ENCODE measurements at places on chromosomes 5 and 9. TPM values are rescaled to one million over a fixed set of nuclear protein-coding genes. Genes with fewer than 3 reads are reported as not detected.

KIAA1958 gene
- total RNA-seq = 14.1 TPM

F2RL1 gene
- total RNA-seq = 5.9 TPM

SLCO6A1 gene
- total RNA-seq = not detected

C8G gene
- 2.2 TPM for total RNA-seq

IL13 gene
- total RNA-seq = not detected

C7 gene
- 237 TPM for total RNA-seq

CCNJL gene
- total RNA-seq = 15.5 TPM

BRINP1 gene
- 1.5 TPM for total RNA-seq

GPR151 gene
- total RNA-seq = not detected

SNAPC3 gene
- total RNA-seq = 30.7 TPM

GRCh38 chr5:107483231-107484024, 187.3 kb downstream of the EFNA5 start:
- DNase-seq = no peak
- no peak overlapping the region for H3K4me3 ChIP-seq
- no peak overlapping the region for H3K27ac ChIP-seq
- no peaks in the 10 kb centered on the region for H3K4me1 ChIP-seq
- no peaks in the 10 kb centered on the region for H3K27me3 ChIP-seq
- no peaks in the 10 kb centered on the region for H3K36me3 ChIP-seq

- no peaks in the 10 kb centered on the region for H3K36me3 ChIP-seq
- no peaks in the 10 kb centered on the region for H3K27me3 ChIP-seq
- H3K4me1 ChIP-seq = no peaks in the 10 kb centered on the region
These were observed 172.0 kb downstream of the NNT start for GRCh38 chr5:43774881-43775399.

- H3K27me3 ChIP-seq = no peaks in the 10 kb centered on the region
- H3K4me3 ChIP-seq = no peak overlapping the region
- H3K27ac ChIP-seq = no peak overlapping the region
- DNase-seq = no peak
- H3K4me1 ChIP-seq = no peaks in the 10 kb centered on the region
- no peaks in the 10 kb centered on the region for H3K36me3 ChIP-seq
These were observed 28.8 kb upstream of the TRIM32 start for GRCh38 chr9:116658265-116658664.

- no peaks in the 10 kb centered on the region for H3K36me3 ChIP-seq
- no peaks in the 10 kb centered on the region for H3K27me3 ChIP-seq
- H3K4me1 ChIP-seq = peaks cover 9% of the 10 kb centered on the region
- no peak overlapping the region for H3K4me3 ChIP-seq
- no peak for DNase-seq
These were observed 14.1 kb downstream of the CAPSL start for GRCh38 chr5:35924122-35924949.

- no peak for DNase-seq
- no peak overlapping the region for H3K4me3 ChIP-seq
- H3K36me3 ChIP-seq = no peaks in the 10 kb centered on the region
These were observed 36.9 kb upstream of the TXN start for GRCh38 chr9:110293248-110293647.

- H3K27ac ChIP-seq = no peak overlapping the region
- H3K4me3 ChIP-seq = no peak overlapping the region
- peaks cover 30% of the 10 kb centered on the region for H3K36me3 ChIP-seq
- H3K4me1 ChIP-seq = no peaks in the 10 kb centered on the region
- no peaks in the 10 kb centered on the region for H3K27me3 ChIP-seq
These were observed 120.2 kb upstream of the GRHPR start for GRCh38 chr9:37302277-37302676.

- no peak overlapping the region for H3K4me3 ChIP-seq
- no peak overlapping the region for H3K27ac ChIP-seq
- no peaks in the 10 kb centered on the region for H3K36me3 ChIP-seq
- H3K27me3 ChIP-seq = no peaks in the 10 kb centered on the region
- DNase-seq = no peak
These were observed 25.6 kb downstream of the CAMK2A start for GRCh38 chr5:150263801-150264621.

- peaks cover 100% of the 10 kb centered on the region for H3K36me3 ChIP-seq
- H3K27ac ChIP-seq = no peak overlapping the region
- no peaks in the 10 kb centered on the region for H3K27me3 ChIP-seq
- H3K4me3 ChIP-seq = no peak overlapping the region
These were observed 8.3 kb downstream of the NDUFS6 start for GRCh38 chr5:1809416-1810035.

DNA sequence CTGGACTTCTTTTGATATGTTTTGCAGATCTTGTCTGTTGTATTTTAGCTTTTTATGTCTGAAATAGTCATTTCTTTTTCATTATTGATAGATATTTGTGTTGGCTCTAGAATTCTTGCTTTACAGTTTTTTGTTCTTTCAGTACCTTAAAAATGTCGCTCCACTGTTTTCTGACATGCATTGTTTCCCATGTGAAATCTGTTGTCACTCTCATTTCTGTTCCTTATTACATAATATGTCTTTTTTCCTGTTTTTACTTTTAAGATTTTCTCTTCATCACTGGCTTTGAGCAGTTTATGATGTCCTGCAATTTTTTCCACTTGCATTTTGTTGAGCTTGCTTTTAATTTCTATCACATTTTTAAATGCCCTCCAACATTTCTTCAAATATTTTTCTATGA, 270.4 kb upstream of the TARS1 start:
- no peaks in the 10 kb centered on the region for H3K27me3 ChIP-seq
- no peaks in the 10 kb centered on the region for H3K4me1 ChIP-seq
- no peak for DNase-seq

- no peak overlapping the region for H3K27ac ChIP-seq
- no peaks in the 10 kb centered on the region for H3K36me3 ChIP-seq
- DNase-seq = no peak
- H3K4me1 ChIP-seq = no peaks in the 10 kb centered on the region
- H3K4me3 ChIP-seq = no peak overlapping the region
- no peaks in the 10 kb centered on the region for H3K27me3 ChIP-seq
These were observed 617.9 kb upstream of the CTNND2 start for GRCh38 chr5:12522116-12522515.

DNA sequence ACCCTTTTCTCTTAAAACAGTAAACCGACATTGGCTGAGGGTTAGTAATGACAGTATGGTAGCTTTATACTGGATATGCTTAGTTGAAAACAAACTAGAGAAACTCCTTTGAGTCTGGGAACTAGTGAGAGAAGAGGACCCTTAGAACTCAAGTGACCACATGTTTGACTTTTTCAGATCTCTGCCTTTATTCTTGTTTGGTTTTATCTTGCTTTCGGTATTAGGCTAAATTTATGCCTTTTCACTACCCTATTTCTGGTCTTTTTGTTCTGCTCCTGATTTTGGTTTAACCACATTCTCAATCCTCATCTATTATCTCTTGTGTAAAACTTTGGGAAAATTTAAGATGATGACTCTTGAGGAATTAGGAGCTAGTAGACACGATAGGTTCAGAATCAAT, 11.0 kb downstream of the SNAPC3 start:
- H3K27me3 ChIP-seq = no peaks in the 10 kb centered on the region
- peaks cover 19% of the 10 kb centered on the region for H3K4me1 ChIP-seq
- H3K36me3 ChIP-seq = peaks cover 52% of the 10 kb centered on the region

DNA sequence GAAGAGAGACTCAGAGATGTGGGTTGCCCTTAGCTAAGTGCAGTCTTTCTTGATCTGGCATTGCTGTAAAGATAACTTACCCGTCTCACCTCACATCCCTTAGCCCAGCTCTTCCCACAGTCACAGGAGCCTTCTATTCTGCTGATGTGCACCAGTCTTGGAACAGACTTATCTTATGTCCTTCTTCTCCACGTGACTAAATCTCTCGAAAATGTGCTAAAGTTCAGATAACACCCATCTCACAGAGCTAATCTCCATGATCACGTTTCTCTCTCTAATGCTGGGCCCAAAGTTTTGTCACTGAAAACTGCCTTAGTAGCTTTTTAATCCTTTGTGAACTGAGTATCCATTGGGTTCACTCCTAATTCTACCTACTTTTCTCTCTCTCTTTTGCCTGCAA, 16.7 kb downstream of the SLC36A1 start:
- no peak overlapping the region for H3K4me3 ChIP-seq
- peaks cover 49% of the 10 kb centered on the region for H3K36me3 ChIP-seq
- no peak for DNase-seq
- H3K4me1 ChIP-seq = no peaks in the 10 kb centered on the region
- H3K27ac ChIP-seq = no peak overlapping the region
- H3K27me3 ChIP-seq = no peaks in the 10 kb centered on the region

DNA sequence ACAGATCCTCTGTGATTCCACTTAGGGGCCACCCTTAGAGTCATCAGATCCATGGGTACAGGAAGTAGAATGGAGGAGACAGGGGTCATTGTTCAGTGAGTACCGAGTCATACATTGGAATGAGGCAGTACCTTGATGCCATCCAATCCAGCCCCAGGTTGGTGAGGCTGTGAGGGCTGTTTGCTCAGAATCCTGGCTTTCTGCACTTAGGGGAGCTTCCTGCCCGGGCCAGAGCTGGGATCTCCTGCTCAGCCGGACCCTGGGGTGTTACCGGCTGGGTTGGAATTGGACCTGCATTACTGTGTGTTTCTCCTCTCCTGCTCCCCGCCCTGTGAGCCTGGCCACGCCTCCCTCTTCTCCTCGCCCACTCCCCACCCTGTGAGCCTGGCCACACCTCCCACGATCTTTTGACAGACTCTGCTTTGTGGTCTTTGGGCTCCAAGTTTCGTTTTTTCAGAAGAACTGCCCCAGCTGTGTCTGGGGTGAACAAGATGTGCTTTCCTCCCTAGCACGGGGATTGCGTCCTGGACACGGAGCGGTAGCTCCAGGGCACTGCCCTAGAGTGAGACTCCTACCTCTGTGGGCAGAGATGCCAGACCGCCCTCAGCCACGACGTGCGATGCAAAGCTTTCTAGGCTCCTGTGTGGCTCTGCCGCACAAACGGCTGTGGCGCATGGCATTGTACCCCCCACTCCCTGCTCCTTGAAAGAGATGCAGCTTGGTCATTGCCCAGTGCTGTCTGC, 15.4 kb downstream of the TRAF2 start:
- H3K4me3 ChIP-seq = peak overlapping the region; percentile 21
- peak overlapping the region; percentile 84 for H3K27ac ChIP-seq
- peaks cover 41% of the 10 kb centered on the region for H3K4me1 ChIP-seq
- DNase-seq = no peak
- H3K27me3 ChIP-seq = no peaks in the 10 kb centered on the region

DNA sequence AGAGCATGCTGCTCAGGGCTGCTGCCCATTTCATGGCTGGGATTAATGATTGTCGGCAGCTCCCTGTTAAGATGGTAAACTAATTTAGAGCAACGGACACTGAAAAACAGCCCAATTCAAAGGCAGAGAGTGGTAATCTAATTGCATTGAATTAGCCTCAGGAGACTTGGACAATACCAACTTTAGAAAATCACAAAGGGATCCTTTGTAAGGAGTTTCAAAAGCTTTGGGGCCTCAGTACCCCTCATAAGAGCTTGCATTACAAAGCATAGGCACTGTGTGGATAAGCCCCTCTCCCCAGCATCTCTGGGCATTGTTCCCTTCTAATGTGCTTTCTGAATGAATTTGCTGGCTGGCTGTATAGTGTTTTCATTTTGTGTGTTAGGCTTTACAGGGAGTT, 6.7 kb downstream of the GLRA1 start:
- DNase-seq = no peak
- no peak overlapping the region for H3K27ac ChIP-seq
